ENCODE measurements at places on chromosomes 3 and 15. TPM values are rescaled to one million over a fixed set of nuclear protein-coding genes. Genes with fewer than 3 reads are reported as not detected.
A peak's percentile ranks its signal among the peaks of the same experiment; 100 is the strongest.

Gene AADACL2
- not detected for total RNA-seq

DNA sequence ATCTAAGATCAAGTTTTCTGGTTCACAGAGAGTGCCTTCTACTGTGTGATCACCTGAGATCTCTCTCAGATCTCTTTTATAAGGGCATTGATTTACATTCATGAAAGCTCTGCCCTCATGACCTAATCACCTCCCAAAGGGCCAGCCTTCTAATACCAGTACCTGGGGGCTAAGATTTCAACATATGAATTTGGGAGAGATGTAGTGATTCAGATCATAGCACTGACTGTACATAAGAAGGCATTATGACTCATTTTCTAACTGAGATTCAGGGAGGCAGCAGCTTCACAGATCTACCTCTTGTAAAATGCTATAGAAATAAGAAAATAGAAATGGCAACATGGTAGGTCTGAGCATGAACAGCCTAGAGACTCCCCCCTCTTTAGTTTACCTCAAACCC is 39.6 kb downstream of the VGLL3 start:
- no peak overlapping the region for H3K27ac ChIP-seq
- H3K27me3 ChIP-seq: no peaks in the 10 kb centered on the region

Gene ZBBX
- not detected for total RNA-seq

GRCh38 chr3:136021803-136022202 is 56.3 kb downstream of the PPP2R3A start:
- no peak for DNase-seq
- H3K4me3 ChIP-seq: no peak overlapping the region
- no peak overlapping the region for H3K27ac ChIP-seq
- no peaks in the 10 kb centered on the region for H3K27me3 ChIP-seq
- no peaks in the 10 kb centered on the region for H3K4me1 ChIP-seq

DNA sequence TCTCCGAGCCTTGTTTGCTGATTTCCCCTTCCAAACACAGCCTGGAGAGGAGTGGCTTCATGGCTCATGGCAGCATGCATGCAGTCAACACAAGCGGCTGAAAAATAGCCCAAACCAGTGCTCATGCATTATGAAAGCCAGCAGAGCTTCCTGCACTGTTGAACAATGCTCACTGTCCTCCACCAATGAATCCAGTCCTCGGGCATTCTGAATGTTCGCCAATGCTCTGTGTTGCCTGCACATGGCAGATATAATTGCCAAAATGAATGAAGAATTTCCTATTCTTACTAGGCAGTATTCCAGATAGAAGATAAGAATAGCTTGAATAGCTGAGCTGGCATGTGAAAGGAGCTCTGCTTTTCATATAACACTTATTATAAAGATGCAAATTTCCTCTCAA is 252.7 kb downstream of the ROBO1 start:
- no peak overlapping the region for H3K4me3 ChIP-seq
- DNase-seq: no peak
- no peak overlapping the region for H3K27ac ChIP-seq
- no peaks in the 10 kb centered on the region for H3K4me1 ChIP-seq
- no peaks in the 10 kb centered on the region for H3K36me3 ChIP-seq
- no peaks in the 10 kb centered on the region for H3K27me3 ChIP-seq

DNA sequence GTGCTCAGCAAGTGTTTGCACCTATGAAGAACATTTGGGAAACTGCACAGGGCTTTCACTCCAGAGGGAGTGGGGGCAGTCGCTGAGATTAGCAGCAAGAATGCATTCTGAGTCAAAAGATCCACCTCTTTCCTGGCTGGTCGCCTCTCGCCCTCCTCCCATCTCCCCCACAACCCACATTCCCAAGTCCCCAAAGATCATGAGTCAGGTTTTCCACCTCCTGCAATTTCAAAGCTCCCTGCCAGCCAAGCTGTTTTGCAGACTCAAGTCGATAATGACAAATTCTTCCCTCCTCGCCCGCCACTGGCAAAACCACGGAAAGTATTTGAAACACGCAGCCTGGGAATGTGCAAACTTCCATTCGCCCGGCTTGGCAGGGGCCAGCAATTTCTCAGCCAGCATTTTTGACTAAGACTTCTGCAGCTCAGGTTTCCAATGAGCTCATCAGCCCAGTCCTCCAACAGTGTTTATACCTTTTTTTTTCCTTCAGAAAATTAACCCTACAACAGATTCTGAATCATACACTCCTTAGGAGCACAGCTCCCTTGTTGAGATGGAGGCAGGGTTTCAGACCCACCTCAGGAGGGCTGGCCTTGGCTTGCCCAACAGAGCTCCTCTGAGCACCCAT is 181.4 kb downstream of the SMAD6 start:
- H3K27me3 ChIP-seq: no peaks in the 10 kb centered on the region
- no peaks in the 10 kb centered on the region for H3K4me1 ChIP-seq
- H3K36me3 ChIP-seq: no peaks in the 10 kb centered on the region
- H3K4me3 ChIP-seq: no peak overlapping the region

DNA sequence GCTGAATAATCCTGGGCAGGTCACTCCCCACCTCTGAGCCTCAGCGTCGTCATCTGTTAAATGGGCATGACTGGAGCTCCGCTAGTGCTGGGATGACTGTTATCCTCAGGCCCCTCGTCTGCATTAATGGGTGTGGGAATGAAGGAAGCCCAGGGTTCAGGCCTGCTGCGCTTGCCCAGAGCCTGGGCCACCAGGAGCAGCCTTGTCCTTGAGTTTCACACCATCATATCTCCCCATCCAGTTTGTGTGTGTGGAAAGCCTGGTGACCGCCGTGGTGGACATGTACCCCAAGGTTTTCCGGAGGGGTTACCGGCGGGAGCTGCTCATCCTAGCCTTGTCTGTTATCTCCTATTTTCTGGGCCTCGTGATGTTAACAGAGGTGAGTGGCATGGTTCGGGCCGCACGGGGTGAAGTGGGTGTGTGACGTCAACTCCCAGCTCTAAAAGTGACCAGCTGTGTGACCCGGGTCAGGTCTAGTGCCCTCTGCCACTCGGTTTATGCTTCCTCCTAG is 63.5 kb upstream of the SLC6A1 start:
- H3K27me3 ChIP-seq: no peaks in the 10 kb centered on the region
- no peaks in the 10 kb centered on the region for H3K36me3 ChIP-seq
- H3K4me3 ChIP-seq: no peak overlapping the region
- H3K27ac ChIP-seq: no peak overlapping the region
- H3K4me1 ChIP-seq: no peaks in the 10 kb centered on the region

Gene PDE12
- total RNA-seq: 18.3 TPM

GRCh38 chr3:129892486-129892856 is 1.0 kb downstream of the TMCC1 start:
- no peaks in the 10 kb centered on the region for H3K27me3 ChIP-seq
- H3K27ac ChIP-seq: peak overlapping the region; percentile 87
- no peaks in the 10 kb centered on the region for H3K36me3 ChIP-seq
- H3K4me3 ChIP-seq: peak overlapping the region; percentile 89
- no peak for DNase-seq
- H3K4me1 ChIP-seq: peaks cover 30% of the 10 kb centered on the region

DNA sequence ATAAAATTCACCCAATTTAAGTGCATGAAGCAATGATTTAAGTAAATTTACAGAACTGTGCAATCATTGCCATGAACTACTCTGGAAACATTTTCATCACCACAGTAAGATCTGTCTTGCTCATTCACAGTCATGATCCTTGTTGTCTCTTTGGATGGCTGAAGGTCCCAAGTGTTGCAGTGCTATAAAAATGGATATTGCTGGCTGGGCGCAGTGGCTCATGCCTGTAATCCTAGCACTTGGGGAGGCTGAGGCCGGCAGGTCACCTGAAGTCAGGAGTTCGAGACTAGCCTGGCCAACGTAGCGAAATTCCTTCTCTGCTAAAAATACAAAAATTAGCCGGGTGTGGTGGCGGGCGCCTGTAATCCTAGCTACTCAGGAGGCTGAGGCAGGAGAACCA is 17.0 kb downstream of the SNRPN start:
- H3K27me3 ChIP-seq: no peaks in the 10 kb centered on the region
- H3K4me3 ChIP-seq: no peak overlapping the region
- no peak overlapping the region for H3K27ac ChIP-seq

GRCh38 chr15:37095770-37096557 is 4.4 kb downstream of the MEIS2 start:
- H3K36me3 ChIP-seq: no peaks in the 10 kb centered on the region
- H3K27ac ChIP-seq: no peak overlapping the region
- peaks cover 31% of the 10 kb centered on the region for H3K4me1 ChIP-seq
- H3K27me3 ChIP-seq: peaks cover 58% of the 10 kb centered on the region

Gene DNAH12
- 0.39 TPM for total RNA-seq

DNA sequence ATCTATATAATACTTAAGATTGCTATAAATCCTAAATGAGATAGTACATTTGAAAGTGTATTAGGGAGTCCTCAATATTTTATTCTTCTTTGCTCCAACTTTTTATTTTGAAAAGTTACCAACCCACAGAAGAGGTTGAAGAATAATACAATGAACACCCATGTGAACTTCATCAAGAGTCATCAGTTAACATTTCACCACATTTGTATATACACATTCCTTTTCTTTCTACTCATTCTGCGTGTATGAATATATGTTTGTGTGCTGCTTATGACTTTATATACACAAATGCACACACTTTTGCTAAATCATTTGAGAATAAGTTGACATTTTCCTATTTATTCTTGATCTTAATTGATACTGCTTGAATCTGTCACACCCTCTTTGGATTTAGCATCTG is 193.3 kb upstream of the CGNL1 start:
- no peaks in the 10 kb centered on the region for H3K36me3 ChIP-seq
- DNase-seq: no peak
- no peaks in the 10 kb centered on the region for H3K27me3 ChIP-seq
- H3K4me1 ChIP-seq: no peaks in the 10 kb centered on the region
- no peak overlapping the region for H3K4me3 ChIP-seq

Gene TMEM45A
- 0.15 TPM for total RNA-seq

Measured in B cell (primary cell).